Brain microvascular endothelial cell (primary cell): ENCODE measurements at places on chromosomes 4 and X.

DNA sequence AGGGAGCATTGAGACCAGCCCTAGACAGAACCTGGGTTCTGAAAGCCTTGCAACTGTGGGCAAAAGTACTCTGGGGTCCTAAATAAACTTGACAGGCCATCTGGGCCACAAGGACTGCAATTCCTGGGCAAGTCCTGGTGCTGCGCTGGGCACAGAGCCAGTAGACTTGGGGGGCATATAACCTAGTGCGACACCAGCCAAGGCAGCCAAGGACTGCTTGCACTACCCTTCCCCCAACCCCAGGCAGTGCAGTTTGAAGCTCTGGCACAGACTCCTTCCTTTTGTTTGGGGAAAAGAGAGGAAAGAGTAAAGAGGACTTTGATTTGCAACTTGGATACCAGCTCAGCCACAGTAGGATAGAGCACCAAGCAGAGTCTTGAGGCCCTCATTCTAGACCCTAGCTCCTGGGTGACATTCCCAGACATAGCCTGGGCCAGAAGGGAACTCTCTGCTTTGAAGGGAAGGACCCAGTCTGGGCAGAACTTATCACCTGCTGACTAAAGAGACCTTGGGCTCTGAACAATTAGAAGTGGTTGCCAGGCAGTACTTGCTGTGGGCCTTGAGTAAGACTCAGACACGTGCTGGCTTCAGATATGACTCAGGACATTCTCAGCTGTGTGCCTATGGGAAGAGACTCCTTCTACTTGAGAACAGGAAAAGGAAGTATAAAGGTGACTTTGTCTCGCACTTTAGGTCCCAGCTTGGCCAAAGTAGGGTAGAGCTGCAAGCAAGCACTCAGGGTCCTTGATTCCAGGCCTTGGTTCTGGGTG is 522.8 kb downstream of the GLUD2 start:
- no peak for DNase-seq

DNA sequence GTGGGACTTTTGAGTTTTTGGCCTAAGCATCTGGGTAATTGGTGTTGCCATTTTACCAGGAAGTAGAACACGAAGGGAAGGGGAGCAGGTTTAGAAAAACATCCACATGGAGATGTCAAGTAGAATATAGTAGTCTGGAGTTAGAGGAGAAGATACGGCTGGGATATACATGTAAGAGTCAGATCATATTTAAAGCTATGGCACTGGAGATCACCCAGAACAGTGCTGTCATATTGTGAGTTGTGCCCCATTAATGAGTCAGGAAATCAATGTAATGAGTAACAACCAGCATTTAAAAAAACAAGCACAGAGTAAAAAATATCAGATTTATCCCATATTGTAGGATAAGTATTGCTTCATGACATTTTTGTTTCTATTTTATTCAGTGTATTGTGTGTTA is 4.2 kb downstream of the GSTCD start:
- DNase-seq, result no peak

- DNase-seq, result no peak
Observed at GRCh38 chr4:1075809-1076699, 37.3 kb downstream of the RNF212 start.

DNA sequence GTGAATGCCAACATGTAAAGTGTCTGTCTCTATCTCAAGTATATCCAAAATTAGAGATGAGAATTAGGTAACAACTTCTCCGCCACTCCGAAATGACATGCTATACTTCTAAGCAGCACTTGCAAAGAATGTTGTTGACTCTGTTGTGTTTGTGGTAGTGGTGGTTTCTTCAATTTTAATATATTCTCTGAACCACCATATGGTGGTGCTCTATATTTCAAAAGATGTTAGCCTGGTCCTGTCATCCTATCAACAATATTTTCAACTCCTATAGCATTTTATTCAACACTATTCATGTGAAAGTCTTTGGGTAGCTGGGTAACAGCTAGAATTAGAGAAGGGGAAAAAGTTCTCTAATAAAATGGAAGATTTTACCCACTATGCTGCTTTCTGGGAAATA is 1622.8 kb upstream of the IGFBP7 start:
- DNase-seq, result no peak

- DNase-seq, result no peak
Observed at GRCh38 chrX:39956803-39957394, 140.9 kb downstream of the BCOR start.

DNA sequence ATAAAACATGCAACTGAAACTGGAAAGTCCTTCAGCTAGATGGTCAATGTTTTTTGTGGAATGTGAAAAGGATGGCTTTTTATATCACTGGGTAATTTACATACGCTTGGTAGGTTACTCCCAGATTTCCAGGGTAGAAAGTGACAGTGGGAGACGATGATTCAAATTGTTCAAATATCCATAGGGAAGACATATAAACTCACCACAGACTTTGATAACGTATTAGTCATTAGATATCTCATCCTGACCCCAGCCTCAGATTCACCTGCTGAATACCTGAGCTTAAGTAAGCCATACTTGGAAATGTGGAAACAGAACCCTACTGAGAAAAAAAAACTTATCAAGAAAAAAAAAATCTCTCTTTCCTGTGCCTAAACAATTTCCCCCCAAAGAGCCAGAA is 169.4 kb downstream of the ZNF674 start:
- no peak for DNase-seq

GRCh38 chr4:155954118-155954685 is 536 bp upstream of the CTSO start:
- DNase-seq, result no peak

DNA sequence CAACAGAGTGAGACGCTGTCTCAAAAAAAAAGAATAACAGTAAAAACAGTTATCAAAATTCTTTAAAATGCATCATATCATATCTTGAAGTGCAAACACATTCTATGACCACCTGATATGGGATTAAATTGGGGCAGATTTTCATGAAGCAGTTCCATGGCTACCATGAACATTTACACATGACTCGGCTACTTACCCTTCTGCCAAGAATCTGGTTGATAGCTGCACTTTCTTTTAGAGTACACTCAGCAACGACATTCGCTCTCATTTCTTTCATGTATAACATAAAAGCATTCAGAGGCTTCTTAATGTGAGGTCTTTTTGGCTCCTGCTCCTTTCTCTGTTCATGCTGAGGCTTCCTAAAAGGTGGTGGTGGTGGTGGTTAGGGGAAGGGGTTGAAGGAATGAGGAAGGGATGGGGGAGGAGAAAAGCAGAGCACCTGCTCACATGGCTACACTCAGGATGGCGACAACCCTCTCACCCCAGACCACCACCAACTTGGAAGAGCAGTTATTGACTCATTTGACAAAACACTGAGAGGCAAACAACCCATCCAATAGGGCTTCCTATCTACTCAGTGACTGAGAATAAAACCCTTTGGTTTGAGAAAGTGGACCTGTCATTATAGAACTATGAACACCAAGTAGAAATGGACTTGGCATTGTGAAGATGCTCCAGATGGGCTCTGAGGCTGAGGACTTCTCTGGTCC is 88.5 kb downstream of the HADH start:
- peak; percentile 4 for DNase-seq
